ENCODE measurements at places on chromosomes 7 and 10.

- DNase-seq, result no peak
These were observed 126.1 kb upstream of the PRSS58 start for GRCh38 chr7:142383841-142384492.

GRCh38 chr10:109067031-109067430, 856.3 kb downstream of the XPNPEP1 start:
- no peak for DNase-seq

DNA sequence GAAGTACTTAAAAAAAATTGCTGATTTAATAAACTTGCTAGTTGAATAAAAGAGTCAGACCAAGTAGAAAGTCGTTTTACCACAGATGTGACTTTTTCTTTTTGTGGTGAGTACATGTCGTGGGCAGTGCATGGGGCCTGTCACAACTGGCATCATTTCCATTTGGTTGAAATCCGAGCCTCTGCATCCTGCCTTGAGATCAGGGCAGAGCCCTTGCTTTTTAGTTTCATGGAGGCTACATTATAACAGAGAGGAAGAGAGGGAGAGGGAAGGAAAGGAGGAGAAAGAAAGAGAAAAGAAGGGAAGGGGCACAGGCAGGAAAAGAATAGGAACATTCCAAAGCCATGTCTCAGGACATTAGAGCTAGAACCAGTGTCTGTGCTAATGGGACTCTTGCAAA, 20.4 kb upstream of the INSYN2A start:
- no peak for DNase-seq

DNA sequence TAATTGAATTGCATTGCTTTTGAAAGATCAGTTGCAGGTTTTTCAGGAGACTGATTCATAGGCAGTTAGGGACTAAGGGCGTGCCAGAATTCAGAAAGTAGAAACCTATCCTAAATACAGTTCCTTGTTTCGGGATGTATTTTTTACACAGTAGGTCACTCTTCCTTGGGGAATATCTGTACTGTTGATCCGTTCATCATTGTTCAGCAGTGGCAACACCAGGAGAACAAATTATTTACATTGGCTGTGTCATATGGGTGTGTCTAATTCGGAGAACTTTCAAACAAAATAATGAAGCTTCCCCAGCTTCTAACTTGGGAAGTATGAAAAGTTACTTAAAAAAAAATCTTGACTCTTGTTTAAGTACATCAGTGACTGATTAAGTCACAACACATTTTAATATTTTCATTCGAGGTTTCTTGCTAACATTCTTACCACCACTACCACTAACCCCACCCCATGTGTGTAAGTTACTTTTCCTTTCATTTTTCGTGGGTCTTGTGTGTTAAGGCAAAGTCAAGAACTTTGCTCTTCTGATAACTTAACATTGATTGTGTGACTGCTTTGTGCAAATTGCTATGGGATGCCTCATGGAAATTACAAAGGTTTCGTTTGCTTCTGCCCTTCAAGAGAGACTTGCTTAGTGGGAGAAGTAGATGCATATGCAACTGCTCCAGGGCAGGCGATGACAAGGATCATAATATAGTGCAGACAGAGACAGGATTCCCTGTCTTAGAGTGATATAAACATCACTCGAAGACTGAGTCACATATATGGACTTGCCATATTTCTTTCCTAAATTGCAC, 43.8 kb upstream of the RPA3 start:
- DNase-seq, result no peak

GRCh38 chr10:96136810-96137209, 6.7 kb downstream of the ZNF518A start:
- DNase-seq, result no peak

- DNase-seq, result no peak
These were observed 24.4 kb upstream of the PPIF start for GRCh38 chr10:79322616-79323543.

GRCh38 chr7:111982804-111983203, 223.4 kb downstream of the DOCK4 start:
- no peak for DNase-seq

GRCh38 chr7:119596651-119597050, 676.3 kb upstream of the KCND2 start:
- no peak for DNase-seq

DNA sequence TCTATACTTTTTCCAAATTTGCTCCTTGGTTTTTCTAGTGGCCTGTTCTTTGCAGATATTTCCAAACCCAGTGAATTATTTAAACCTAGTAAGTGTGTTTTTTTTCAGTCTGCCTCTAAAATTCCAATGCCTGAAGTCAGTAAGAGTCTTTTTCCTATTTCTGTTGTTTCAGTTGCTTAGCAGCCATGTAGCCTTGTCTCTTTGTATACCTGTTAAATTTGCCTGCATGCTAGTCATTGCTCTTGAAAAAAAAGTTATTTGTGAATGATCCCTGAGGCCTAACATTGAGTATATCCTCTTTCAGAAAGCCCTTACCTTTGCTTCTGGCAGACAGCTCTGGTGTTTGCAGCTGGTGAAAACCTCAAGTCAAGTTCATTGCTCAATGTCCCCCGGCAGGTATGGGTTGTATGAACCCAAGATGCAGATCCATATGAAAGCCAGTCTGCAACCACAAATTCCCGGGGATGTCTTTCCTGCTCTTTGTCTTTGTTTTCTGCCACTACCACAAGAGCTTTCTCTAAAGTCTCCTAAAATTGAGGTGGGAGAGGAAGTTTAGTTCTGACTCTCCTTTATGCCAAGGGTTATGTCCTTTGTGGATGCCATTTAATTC, 35.7 kb downstream of the CH25H start:
- no peak for DNase-seq

GRCh38 chr10:9682802-9683201, 1334.9 kb upstream of the CELF2 start:
- DNase-seq, result no peak

- no peak for DNase-seq
These were observed 9.9 kb upstream of the DOCK1 start for GRCh38 chr10:126895214-126895781.

GRCh38 chr7:25575634-25576033, 347.3 kb upstream of the NPVF start:
- DNase-seq, result no peak

DNA sequence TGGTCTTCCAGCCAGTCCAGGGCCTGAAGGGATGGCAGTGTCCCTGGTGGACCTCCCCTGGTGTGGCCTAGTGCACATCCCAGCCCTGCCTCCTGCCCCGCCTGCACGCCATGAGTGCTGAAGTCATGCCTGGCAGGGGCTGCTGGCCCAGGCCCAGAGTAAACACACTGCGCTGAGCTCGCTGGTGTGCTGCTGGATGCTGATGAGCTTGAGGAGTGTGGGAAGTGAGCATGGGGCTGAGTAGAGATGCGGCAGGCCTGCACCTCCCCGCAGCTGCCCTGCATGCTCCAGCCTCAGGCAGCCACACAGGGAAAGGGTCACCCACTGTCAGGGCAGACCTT, 43.2 kb downstream of the HTRA1 start:
- DNase-seq, result no peak

- no peak for DNase-seq
These were observed 926.1 kb upstream of the SORCS1 start for GRCh38 chr10:108090476-108091215.

- no peak for DNase-seq
These were observed 199.0 kb downstream of the PPP1R9A start for GRCh38 chr7:95106401-95106800.

DNA sequence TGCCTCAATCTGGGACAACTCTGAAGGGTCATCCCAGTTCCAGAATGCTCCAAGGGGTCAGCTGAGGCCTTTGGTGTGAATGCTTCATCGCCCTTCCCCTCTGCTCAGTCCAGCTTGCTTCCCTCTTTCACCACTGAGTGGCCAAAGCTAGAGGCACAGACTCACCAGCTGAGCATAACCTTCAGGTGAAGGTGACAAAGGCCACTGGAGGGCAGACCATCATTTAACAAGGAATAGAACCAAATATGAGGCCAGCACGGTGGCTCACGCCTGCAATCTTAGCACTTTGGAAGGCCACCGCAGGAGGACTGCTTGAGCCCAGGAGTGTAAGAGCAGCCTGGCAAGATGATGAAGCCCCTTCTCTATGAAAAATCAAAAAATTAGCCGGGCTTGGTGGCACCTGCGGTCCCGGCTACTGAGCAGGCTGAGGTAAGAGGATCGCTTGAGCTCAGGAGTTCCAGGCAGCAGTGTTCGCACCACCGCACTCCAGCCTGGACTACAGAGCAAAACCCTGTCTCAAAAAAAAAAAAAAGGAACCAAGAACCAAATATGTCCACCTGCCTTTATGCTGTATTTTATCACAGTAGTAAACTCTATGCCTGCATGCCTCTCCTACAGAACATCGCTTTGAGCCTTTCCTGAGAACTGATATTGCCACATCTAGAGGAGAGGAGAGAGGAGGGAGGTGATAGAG, 13.4 kb downstream of the PRKAG2 start:
- DNase-seq, result no peak

- no peak for DNase-seq
These were observed 233.2 kb upstream of the PRKCQ start for GRCh38 chr10:6813306-6813705.

DNA sequence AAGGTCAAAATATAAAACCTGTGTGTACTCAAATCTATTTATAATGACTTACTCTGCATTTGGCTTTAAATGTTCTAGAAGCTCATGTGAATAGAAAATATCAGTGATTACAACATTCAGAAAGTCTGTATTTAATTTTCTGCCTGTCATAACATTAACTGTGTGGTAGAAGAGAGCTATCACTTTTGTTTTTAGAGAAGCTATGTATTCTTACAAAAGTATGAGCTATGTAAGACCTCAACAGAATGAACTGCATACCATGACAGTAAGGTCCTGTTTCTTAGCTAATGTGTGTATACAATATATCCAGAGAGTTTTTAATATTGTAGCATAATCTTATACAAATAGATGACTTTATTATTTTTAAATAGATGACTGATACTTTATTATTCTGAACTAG, 61.5 kb downstream of the PTN start:
- no peak for DNase-seq

DNA sequence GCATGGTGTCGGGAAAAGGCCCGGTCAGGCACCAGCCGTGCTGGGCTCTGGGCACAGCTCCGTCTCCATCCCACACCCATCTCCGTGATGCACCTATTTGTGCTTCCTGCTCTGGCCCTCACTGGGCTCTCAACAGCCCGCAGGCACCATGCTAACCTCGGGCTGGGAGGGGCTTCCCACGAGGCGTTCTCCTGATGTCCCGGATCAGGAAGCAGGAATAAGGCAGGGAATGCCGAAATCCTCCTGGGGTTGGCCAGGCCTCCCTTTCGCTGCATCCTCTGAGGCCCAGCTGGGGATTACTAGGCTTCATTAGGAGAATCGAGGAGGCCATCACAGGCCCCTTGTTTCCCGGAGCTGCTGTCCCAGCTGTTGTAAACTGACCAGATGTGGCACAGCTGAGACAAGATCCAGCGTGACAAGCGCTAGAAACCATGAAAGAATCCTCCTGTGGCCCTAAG, 72.0 kb downstream of the FAM53B start:
- no peak for DNase-seq

GRCh38 chr10:96496281-96496925, 17.3 kb downstream of the TLL2 start:
- no peak for DNase-seq

DNA sequence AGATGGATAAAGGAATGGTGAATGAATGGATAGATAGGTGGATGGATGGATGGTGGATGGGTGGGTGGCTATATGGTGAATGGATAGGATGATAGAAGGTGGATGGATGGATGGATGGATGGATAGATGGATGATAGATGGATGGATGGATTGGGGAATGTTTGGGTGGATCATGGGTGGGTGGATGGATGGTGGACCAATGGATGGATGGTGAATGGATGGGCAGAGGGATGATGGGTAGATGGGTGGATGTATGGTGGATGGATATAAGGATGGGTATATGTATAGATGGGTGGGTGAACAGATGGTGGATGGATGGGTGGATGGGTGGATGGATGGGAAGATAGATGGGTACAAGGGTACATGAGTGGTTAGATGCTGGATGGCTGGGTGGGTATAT, 322.4 kb downstream of the ADARB2 start:
- no peak for DNase-seq

GRCh38 chr7:32204361-32205018, 134.3 kb upstream of the PDE1C start:
- DNase-seq, result no peak

- DNase-seq, result no peak
These were observed 504.1 kb downstream of the SDK1 start for GRCh38 chr7:3805151-3805550.

GRCh38 chr10:54318470-54318869, 482.6 kb downstream of the PCDH15 start:
- no peak for DNase-seq

- no peak for DNase-seq
These were observed 52.6 kb downstream of the PLEKHA8 start for GRCh38 chr7:30080818-30081217.

GRCh38 chr10:6601246-6601805, 21.2 kb upstream of the PRKCQ start:
- no peak for DNase-seq

- DNase-seq, result no peak
These were observed 31.9 kb upstream of the CBLL1 start for GRCh38 chr7:107712025-107712424.

- DNase-seq, result no peak
These were observed 24.2 kb downstream of the IFIT3 start for GRCh38 chr10:89351780-89352597.
